ENCODE measurements at places on chromosomes 4 and X. TPM values are rescaled to one million over a fixed set of nuclear protein-coding genes. Genes with fewer than 3 reads are reported as not detected.

Gene DUSP9
- not detected for total RNA-seq

Gene PDGFC
- total RNA-seq: not detected

Gene ESX1
- not detected for total RNA-seq

Gene FAM47A
- total RNA-seq: not detected

Gene CT45A2
- not detected for total RNA-seq

DNA sequence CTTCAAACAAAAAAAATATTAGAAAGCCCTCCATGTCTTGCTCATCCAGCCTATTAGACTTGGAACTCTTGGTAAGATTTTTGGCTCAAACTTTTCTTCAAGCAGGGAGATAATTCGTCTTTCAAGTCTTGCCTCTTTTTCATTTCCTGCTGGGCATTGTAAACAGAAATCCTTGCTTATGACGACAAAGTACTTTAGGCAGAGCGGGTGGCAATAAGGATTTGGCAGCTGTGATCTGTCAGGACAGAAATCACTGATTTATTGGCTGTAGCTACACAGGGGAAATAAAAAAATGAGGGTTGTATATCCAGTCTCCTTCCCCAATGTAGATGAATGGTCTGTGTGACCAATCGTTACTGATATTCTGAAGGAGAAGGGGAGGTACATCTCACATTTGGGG is 121.6 kb downstream of the SLC4A4 start:
- no peak for DNase-seq

All from activated B cell treated with CpG ODN at 0.5 μM for 24 hours (primary cell).